ENCODE measurements at places on chromosomes 2 and 18. TPM values are rescaled to one million over a fixed set of nuclear protein-coding genes. Genes with fewer than 3 reads are reported as not detected.

Gene MYO7B
- not detected for total RNA-seq

Gene DES
- total RNA-seq, result 2.4 TPM

Gene ANKRD23
- total RNA-seq, result 0.95 TPM

Gene MYOM1
- total RNA-seq, result 1.7 TPM

Gene APLF
- 5.9 TPM for total RNA-seq

Gene CDH19
- total RNA-seq, result not detected

Gene RNF125
- 1.0 TPM for total RNA-seq

Gene ITGB6
- not detected for total RNA-seq

Gene PARD6G
- 2.0 TPM for total RNA-seq

Gene MBD1
- 62.3 TPM for total RNA-seq

Gene REG3A
- not detected for total RNA-seq

Gene MZT2A
- 92.0 TPM for total RNA-seq

Gene KLHL30
- total RNA-seq, result 0.09 TPM

Gene CCDC74A
- 9.3 TPM for total RNA-seq

Gene TPO
- not detected for total RNA-seq

Gene ANKRD53
- 1.7 TPM for total RNA-seq

Gene TMEM169
- total RNA-seq, result 0.26 TPM

Gene ESPNL
- 0.60 TPM for total RNA-seq

Gene PROM2
- total RNA-seq, result 1.1 TPM

Gene HOXD4
- total RNA-seq, result not detected

Gene ARL4C
- 17.4 TPM for total RNA-seq

Gene PFN4
- total RNA-seq, result 0.43 TPM

Gene ALPP
- total RNA-seq, result not detected

Gene DAW1
- total RNA-seq, result 0.16 TPM

Gene NPHP1
- total RNA-seq, result 5.5 TPM

Gene LHCGR
- not detected for total RNA-seq

Gene SERPINB3
- total RNA-seq, result not detected

Gene CACNB4
- 1.3 TPM for total RNA-seq

Gene SLC9A4
- not detected for total RNA-seq

Gene PRSS56
- not detected for total RNA-seq

Gene SLC9A2
- not detected for total RNA-seq

Gene GKN2
- not detected for total RNA-seq

Gene ICOS
- total RNA-seq, result not detected

Gene SLC11A1
- 0.26 TPM for total RNA-seq

Gene NT5C1B
- not detected for total RNA-seq

Gene ONECUT2
- total RNA-seq, result not detected

Gene FTCDNL1
- total RNA-seq, result 1.2 TPM

Gene CSRNP3
- 2.0 TPM for total RNA-seq

Gene CHST9
- total RNA-seq, result not detected

Gene HS1BP3
- 29.4 TPM for total RNA-seq

Gene FAM237A
- total RNA-seq, result not detected

Gene ABCG5
- total RNA-seq, result not detected

Gene GALNT14
- 0.17 TPM for total RNA-seq

Gene SIX3
- not detected for total RNA-seq

Gene ASB18
- total RNA-seq, result not detected

Gene SCN3A
- 0.17 TPM for total RNA-seq

Gene PCARE
- not detected for total RNA-seq

Gene EFEMP1
- 520 TPM for total RNA-seq

Gene GNLY
- not detected for total RNA-seq

Gene MTA3
- total RNA-seq, result 27.7 TPM

Gene BCL11A
- total RNA-seq, result under 0.01 TPM

Gene C2orf80
- not detected for total RNA-seq

Gene GAREM2
- 0.47 TPM for total RNA-seq

Gene MALL
- total RNA-seq, result 13.4 TPM

Gene PIK3C3
- total RNA-seq, result 49.2 TPM
